Hypothalamus (tissue), 51 donors: ENCODE measurements at places on chromosomes 1 and 21.

DNA sequence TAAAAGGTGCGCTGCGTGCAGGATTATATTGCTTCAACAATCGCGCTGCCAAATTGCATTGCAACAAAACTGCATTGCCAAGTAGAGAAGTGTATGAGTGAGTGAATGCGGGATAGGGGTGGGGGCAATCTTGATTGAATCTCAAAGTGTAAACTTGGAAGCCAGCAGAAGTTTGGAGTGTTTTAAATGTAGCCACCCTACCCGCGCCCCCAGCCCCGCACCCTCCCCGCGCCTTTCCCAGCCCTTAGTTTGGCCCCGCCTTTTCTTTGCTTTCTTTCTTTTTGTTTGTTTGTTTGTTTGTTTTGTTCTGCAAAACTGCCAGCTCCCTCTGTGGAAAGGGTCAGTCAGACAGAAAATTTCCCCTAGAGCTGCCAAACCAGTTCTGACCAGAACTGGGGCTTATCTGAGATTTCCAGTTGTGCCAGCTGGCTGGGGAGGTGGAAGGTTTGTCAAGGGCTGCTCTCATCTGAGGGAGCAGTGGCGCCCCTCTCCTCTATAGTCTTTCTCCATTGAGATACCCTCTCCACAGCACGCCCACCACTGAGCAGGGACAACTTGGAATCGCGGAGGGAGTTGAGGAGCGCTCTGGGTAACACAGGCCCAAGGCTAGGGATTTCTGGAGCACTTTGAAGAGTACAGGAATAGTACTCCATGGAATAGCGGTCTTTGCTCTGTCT, 666 bp upstream of the BEND5 start:
- DNase-seq: no peak

GRCh38 chr1:119294199-119294598, 74.4 kb upstream of the HAO2 start:
- DNase-seq: no peak

DNA sequence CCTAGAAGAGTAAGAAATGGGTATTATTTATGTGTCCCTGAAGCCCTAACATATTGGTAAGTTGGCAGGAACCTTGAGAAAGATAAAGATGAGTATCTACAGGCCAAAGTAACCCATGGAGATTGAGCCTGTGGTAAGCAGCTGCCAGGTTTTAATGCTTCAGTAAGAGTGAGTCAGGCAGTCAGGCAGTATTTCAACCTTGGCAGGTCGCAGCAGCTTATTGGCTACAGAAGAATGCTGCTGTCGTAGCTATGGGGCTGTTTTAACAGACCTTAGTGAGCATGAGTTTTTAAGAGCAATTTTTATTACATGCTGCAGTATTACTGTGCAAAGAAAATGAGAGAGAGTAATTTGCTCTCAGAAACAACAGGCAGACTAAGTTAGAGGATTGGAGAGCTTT, 10.3 kb upstream of the SLC30A10 start:
- no peak for DNase-seq

DNA sequence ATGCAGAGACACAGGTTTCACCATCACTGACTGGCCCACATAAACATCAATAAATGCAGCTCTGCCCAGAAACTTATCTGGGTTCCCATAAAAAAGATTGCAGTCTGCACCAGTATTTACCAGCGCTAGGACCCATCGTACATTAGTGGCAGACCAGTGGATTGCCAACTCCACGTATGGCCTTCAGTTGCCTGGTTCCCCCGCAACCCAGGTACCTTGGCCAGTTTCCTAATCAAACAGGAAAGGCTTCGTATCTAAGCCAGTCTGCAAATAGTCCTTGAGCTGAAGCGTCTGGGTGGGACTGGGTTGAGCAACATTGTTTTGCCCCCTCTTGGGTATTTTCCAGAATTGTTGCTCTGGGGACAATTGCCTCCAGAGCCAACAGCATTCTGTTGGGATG, 1639.3 kb downstream of the MRPL39 start:
- no peak for DNase-seq

DNA sequence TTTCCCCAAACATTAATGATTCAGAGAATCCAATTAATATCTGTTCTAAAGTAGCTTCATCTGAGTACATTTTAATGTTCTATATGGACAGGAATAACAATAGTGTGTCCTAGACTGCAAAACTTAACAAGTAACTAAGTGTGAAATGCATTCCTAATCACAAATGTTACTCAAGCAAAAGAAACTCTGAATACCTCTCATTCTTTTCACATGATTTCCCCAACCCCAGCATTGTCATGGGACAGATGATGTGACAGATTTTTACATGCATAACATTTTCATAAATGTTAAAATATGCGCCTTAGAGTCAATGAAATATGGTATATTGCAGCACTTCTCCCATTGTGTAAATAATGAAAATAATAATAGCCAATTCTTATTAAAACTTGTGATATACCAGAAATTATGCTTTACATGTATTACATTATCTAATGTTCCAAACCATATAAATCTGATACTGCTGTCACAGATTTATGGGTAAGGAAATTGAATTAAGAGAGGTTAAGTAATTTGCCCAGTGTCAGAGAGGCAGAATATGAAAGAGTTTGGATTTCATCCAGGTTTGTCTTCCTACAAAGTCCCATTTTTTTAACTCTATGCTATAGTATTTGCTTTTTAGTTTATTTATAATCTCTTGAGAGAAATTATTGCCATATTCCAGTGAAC, 269.4 kb downstream of the LRRC7 start:
- no peak for DNase-seq

- DNase-seq: no peak
Observed at GRCh38 chr1:22507587-22507986, 55.7 kb upstream of the EPHA8 start.

DNA sequence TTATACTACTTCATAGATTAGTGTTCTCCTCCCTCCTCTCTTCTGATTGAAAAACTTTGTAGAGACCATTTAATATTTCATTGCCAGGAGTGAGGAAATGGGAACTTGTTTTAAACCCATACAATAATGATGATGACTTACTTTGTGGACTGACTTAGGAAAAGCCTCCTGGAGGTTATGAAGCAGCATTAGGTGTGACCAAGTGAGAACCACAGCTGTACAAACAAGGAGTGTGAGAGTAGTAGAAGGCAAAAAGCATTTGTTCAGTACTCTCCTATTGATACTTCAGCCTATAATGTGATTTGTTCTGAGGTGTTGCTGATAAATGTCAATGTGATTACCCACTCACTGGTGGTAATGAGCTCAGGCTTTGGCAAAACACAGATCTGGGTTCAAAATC, 8.4 kb downstream of the TIPRL start:
- DNase-seq: no peak

- DNase-seq: no peak
Observed at GRCh38 chr1:241810769-241811405, 37.1 kb upstream of the EXO1 start.

DNA sequence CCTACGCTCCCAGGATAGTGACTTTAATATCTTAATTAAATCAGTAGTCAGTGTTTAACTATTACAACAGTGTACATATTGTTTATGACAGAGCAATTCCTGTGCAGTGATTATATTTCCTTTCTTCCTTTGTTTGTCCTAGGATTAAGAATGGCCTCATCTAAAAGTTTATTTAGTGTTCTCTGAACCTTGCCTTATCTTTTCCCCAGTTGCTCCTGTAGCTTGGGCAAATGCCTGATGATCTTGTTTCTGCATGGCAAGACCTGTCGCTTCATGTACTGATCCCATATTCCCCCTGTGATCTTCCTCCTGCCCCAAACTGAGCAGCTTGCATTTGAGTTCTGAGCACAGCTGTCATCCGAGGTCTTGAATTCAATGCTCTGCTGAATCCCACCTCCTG, 69.1 kb upstream of the STUM start:
- DNase-seq: no peak

DNA sequence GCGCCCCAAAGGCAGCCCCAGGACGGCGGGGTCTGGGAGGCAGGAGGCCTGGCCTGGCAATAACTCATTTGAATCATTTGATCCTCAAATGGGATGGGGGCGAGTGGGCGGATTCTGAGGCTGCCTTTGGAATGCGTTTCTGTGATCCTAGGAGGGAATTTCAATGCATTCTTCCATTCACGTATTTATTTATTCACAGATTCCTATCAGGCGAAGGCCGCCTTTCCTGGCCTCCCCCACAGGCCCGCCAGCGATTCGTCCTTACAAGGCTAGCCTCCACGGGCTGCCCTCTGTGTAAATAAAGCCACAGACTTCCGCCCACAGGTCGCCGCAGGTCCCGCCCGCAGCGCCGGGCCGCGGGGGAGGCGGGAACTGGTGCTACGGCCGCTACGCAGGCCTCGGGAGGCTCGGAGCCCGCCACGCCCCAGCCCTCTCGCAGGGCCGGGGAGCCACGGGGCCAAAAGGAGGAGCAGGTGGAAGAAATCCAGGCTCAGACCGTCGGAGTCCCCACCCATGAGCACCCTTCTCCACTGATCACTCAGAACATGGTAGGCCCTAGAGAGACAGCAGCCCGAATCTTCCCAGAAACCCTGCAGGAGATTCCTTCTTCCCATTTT, 31.3 kb upstream of the JUN start:
- no peak for DNase-seq

DNA sequence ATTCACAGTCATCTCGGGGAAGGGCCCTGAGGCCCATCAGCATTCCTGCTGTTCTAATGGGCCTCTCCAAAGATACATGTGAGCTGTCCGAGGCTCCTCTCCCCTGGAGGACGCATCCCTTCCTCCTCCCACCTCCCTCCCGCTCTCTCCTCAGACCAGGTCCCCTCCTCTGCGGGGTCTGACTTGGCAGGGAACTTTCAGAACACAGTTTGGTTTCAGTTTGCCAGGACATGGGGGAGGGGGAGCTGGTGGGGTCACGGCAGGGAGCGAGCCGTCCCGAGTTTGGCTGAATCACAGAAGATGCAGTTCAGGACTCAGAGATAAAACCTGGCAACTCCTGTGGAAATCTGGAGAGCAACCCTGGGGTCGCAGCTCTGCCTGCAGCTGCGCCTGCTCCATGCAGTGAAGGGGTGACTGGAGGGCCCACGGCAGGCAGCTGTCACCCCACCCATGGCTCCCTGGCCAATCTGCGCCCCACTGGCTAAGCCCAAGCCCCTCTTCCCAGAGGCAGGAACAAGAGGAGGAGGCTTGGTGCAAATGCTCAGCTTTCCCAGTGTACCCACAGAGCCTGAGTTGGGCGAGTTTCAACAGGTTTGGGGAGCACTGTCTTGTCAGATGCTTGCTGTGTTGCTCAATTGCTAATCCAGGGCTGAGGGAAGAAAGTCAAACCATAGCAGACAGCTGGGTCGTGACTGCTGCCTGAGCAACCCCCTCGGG, 5.7 kb downstream of the WNT4 start:
- DNase-seq: no peak

- DNase-seq: no peak
Observed at GRCh38 chr21:28798798-28799197, 193.9 kb downstream of the LTN1 start.

- no peak for DNase-seq
Observed at GRCh38 chr1:52296345-52296744, 69.7 kb downstream of the CC2D1B start.

- DNase-seq: no peak
Observed at GRCh38 chr1:204979891-204980649, 62.9 kb upstream of the CNTN2 start.

- DNase-seq: no peak
Observed at GRCh38 chr1:230699716-230700115, 14.2 kb downstream of the AGT start.

GRCh38 chr1:183792300-183792699, 12.6 kb upstream of the RGL1 start:
- DNase-seq: no peak

- no peak for DNase-seq
Observed at GRCh38 chr1:70892930-70893329, 154.7 kb downstream of the PTGER3 start.

- DNase-seq: no peak
Observed at GRCh38 chr1:204275695-204276370, 62.0 kb upstream of the GOLT1A start.

GRCh38 chr1:31101147-31101502, 35.6 kb upstream of the PUM1 start:
- no peak for DNase-seq

GRCh38 chr1:8495928-8496401, 178.1 kb downstream of the SLC45A1 start:
- no peak for DNase-seq

GRCh38 chr1:229133151-229133550, 137.8 kb upstream of the RAB4A start:
- no peak for DNase-seq

GRCh38 chr1:216502528-216503162, 79.4 kb upstream of the USH2A start:
- no peak for DNase-seq

GRCh38 chr1:57307392-57308170, 116.3 kb downstream of the DAB1 start:
- no peak for DNase-seq

GRCh38 chr1:220528679-220529501, 954 bp downstream of the MARK1 start:
- no peak for DNase-seq

- DNase-seq: no peak
Observed at GRCh38 chr1:2299131-2299627, 71.1 kb downstream of the SKI start.

DNA sequence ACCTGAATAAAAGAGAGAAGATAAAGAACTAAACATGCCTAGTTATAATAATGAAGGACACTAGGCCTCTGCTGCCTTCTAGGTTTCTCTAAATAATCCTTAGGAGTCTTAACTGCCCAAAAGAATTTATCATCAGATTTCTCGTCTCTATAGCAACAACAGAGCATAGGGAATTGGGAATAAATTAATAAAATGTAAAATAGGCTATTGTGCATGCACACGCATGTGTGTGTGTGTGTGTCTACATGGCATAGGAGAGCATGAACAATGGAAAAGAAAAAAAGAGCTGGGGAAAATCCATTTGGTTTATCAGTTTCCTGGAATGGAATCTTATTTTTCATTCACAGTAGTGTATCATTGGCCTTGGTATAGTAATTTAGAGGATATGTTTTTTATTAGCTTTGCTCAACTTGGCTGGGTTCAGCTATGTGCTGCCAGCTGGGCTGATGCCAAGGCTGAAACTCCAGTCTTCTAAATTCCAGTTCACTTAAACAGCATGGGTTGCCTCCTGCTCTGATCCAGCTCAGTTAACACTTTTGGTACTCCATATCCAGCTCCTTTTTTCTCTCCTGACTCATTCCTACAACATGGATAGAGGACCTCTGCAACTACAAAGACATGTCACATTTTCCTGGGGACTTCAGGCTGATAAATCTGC, 80.6 kb upstream of the SLFNL1 start:
- DNase-seq: peak; percentile 15

DNA sequence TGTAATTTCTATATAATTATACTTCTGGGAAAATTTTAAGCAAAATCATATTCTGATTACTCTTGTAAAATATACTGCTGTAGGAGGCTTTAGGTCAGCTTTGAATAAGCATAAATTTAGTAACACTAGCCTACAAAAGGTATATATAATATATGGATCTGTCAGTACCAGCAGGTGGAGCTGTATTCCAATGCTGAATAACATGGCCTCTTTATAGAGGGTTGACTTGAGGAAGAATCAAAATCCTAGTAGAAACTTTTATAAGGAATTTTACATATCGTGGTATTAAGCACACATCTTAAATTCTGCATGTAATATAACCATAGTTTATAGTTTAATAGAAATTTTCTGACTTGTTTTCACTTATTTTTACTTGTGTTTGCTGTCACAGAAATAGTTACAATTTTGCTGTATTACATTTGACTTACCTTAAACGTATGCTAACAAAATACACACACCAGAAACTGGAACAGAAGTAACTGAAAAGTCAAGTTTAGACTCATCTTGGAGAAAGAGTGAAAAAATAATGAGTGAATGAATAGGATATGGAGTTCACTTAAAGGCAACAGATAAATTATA, 79.3 kb downstream of the HMCN1 start:
- no peak for DNase-seq

GRCh38 chr1:117045644-117046043, 14.5 kb upstream of the TTF2 start:
- DNase-seq: no peak
